ENCODE measurements at places on chromosomes 4 and X.
A peak's percentile ranks its signal among the peaks of the same experiment; 100 is the strongest.

DNA sequence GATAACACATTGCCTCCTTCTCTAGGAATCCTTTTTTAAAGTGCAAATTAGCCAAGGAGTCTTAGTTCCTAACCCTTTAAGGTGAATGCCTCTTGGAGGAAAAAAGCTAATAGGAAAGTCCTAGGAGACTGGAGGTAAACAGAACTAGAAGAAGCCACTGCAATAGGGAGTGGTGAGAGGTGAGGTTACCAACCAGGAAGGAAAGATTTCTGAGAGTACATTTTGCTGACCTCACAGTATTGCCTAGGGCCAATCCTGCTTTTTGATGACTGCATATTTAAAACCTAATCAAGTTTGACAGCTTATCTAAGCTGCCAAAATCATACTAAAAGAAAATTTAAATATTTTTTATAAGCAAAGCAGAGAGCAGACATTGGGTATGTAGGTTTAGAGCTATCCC, 7.3 kb upstream of the CUL4B start:
- DNase-seq = no peak
- no peak overlapping the region for H3K27ac ChIP-seq
- H3K4me1 ChIP-seq = peaks cover 8% of the 10 kb centered on the region
- H3K4me3 ChIP-seq = no peak overlapping the region
- H3K36me3 ChIP-seq = no peaks in the 10 kb centered on the region

- no peak overlapping the region for H3K4me3 ChIP-seq
- DNase-seq = peak; percentile 17
- H3K27me3 ChIP-seq = no peaks in the 10 kb centered on the region
- no peak overlapping the region for H3K27ac ChIP-seq
- peaks cover 37% of the 10 kb centered on the region for H3K4me1 ChIP-seq
Observed at GRCh38 chr4:152399246-152399645, 136.6 kb downstream of the FBXW7 start.

DNA sequence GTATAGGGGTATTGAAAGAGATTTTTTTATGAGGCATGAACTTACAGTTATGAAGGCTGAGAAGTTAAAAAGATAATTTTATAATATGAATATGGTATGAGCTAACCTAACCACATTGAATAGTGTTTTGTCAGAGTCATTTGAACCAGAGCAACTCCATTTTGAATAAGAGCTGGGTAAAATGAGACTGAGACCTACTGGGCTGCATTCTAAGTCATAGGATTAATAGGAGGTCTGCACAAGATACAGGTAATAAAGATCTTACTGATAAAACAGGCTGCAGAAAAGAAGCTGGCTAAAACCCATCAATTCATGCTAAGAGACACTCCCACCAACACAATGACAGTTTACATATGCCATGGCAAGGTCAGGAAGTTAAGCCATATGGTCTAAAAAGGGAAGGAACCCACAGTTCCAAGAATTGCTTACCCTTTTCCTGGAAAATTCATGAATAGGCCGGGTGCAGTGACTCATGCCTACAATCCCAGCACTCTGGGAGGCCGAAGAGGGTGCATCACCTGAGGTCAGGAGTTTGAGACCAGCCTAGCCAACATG, 209.2 kb downstream of the TECRL start:
- H3K36me3 ChIP-seq = no peaks in the 10 kb centered on the region
- DNase-seq = no peak
- H3K4me1 ChIP-seq = no peaks in the 10 kb centered on the region
- no peak overlapping the region for H3K4me3 ChIP-seq

GRCh38 chr4:84948056-84948455, 18.4 kb downstream of the WDFY3 start:
- peaks cover 3% of the 10 kb centered on the region for H3K27me3 ChIP-seq
- H3K27ac ChIP-seq = no peak overlapping the region
- no peak overlapping the region for H3K4me3 ChIP-seq
- H3K36me3 ChIP-seq = no peaks in the 10 kb centered on the region
- no peak for DNase-seq

- H3K4me1 ChIP-seq = no peaks in the 10 kb centered on the region
- DNase-seq = no peak
- H3K4me3 ChIP-seq = no peak overlapping the region
- peaks cover under 1% of the 10 kb centered on the region for H3K27me3 ChIP-seq
Observed at GRCh38 chr4:10267066-10267465, 150.5 kb upstream of the WDR1 start.

- H3K4me3 ChIP-seq = no peak overlapping the region
- H3K36me3 ChIP-seq = no peaks in the 10 kb centered on the region
- DNase-seq = no peak
- no peaks in the 10 kb centered on the region for H3K4me1 ChIP-seq
- no peaks in the 10 kb centered on the region for H3K27me3 ChIP-seq
Observed at GRCh38 chr4:40594261-40595178, 35.1 kb downstream of the RBM47 start.

DNA sequence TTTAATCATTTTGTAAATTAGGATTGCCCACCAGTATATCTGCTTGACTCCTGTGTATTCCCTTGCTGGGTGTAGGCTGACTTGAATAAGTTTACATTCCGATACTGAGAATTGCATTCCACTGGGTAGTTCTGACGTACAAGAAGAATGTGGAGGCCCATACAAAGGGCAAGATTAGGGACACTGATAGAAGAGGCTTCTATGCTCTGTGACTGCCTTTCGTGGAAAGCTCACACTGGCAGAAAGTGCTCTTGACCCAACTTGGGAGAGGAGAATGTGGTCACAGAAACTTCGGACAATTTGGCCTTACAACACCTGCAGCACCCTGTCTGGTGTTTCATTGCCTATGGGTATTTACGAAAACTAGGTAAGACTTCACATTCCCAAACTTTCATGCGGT, 126.3 kb downstream of the RAPGEF2 start:
- H3K27ac ChIP-seq = no peak overlapping the region
- no peak for DNase-seq
- peaks cover 9% of the 10 kb centered on the region for H3K4me1 ChIP-seq
- no peaks in the 10 kb centered on the region for H3K27me3 ChIP-seq
- no peak overlapping the region for H3K4me3 ChIP-seq

DNA sequence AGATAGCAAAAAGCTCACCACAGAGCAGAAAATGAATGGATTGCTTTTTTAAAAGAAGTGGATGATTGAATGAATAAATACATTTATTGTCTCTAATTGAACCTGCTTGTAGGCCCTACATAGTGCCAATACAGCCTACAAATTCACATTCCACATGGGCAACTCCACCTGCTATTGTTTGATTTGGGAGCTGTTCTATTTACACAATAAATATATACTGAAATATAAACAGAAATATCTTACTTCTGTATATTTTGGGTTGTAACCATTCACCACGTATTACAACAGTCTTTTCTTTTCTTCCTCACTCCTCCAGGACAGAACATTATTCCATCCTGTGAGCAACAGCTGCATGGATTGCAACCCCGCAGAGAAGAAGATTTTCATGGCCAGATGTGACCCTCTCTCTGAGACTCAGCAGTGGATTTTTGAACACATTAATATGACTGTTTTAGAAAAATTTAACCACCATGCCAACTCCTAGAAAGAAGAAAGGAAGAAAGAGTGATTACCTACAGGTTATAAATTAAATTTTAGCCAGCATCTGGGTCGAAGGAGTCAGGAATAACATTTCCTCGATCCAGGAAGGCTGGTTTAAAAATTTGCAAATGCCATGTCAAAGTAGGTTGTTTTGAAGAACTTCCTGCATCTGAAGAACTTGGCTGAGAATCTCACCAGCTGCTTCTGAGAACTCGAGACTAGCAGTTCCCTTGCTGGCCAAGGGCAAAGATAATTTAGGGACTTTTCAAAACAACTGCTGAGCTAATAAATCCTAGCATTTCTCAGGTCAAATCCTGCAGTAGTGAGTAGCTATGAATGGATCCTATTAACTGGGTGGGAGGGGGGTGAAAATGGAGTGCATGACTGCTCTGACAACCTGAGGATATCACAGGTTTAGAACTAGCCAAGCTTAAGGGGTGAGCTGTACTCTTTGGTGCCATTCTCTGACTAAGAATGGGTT, 128.7 kb upstream of the GALNT7 start:
- no peak for DNase-seq
- no peak overlapping the region for H3K27ac ChIP-seq
- H3K4me3 ChIP-seq = no peak overlapping the region
- H3K36me3 ChIP-seq = no peaks in the 10 kb centered on the region
- peaks cover 18% of the 10 kb centered on the region for H3K27me3 ChIP-seq

- H3K4me3 ChIP-seq = no peak overlapping the region
- no peak for DNase-seq
- H3K4me1 ChIP-seq = no peaks in the 10 kb centered on the region
- no peaks in the 10 kb centered on the region for H3K36me3 ChIP-seq
- H3K27me3 ChIP-seq = no peaks in the 10 kb centered on the region
Observed at GRCh38 chrX:85828771-85829170, 218.6 kb downstream of the CHM start.

DNA sequence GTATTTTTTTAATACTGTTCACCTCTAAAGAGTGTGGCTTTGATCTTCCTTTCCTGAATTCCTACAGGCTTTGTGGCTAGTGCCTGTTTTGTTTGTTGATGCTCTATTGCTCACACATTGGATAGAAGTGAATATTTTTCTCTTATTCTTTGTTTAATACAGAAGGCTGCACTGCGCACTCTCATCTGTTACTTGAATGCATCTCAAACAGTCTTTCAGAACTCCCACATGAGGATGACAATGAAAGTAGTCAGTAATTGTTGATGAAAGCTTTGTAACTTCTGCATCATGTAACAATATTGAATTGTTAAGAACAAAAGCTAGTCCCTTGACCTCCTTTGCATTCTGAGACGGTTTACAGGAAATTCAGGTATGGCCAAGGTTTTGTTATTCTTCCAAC, 29.1 kb upstream of the GALNT7 start:
- no peak for DNase-seq
- no peak overlapping the region for H3K4me3 ChIP-seq
- H3K4me1 ChIP-seq = no peaks in the 10 kb centered on the region
- H3K27ac ChIP-seq = no peak overlapping the region

GRCh38 chr4:147367891-147368290, 113.0 kb upstream of the EDNRA start:
- H3K4me1 ChIP-seq = no peaks in the 10 kb centered on the region
- no peak overlapping the region for H3K4me3 ChIP-seq
- H3K27ac ChIP-seq = no peak overlapping the region
- no peaks in the 10 kb centered on the region for H3K36me3 ChIP-seq
- no peaks in the 10 kb centered on the region for H3K27me3 ChIP-seq

DNA sequence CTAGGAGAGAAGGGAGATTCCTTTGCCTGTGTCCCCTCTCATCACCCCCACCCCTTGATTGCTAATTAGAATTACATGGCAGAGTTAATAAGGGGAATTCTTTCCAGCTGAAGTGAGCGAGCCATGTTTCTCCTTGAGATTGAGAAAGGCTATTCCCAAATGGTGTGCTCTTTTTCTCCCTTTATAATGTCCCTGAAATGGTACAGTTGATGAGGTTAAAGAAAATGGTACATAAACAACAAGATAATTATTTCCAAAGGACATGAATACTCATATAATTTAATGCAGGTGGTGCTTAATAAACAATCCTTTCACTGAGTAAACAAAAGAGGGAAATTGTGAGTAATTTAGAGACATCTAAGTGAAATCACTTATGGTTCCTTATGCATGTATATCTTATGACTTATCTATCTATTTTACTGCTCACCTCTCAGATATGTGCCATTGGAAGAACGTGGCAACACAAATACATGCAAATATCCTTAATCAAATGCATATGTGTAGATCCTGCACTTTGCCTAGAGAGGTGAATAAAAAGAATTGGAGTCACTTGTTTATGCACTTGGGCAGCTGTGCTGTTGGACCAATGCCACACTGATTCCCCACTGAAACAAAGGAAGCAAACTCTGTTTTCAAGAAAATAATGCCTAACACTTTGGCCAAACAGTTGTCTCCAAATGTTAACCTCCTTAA, 106.6 kb upstream of the WDR44 start:
- no peak overlapping the region for H3K4me3 ChIP-seq
- peaks cover 5% of the 10 kb centered on the region for H3K36me3 ChIP-seq
- H3K27me3 ChIP-seq = peaks cover 7% of the 10 kb centered on the region
- no peak overlapping the region for H3K27ac ChIP-seq

- H3K27ac ChIP-seq = peak overlapping the region; percentile 43
- DNase-seq = no peak
- no peaks in the 10 kb centered on the region for H3K4me1 ChIP-seq
- no peaks in the 10 kb centered on the region for H3K27me3 ChIP-seq
- peaks cover 22% of the 10 kb centered on the region for H3K36me3 ChIP-seq
Observed at GRCh38 chrX:65203545-65203944, 227.3 kb upstream of the ZC4H2 start.

DNA sequence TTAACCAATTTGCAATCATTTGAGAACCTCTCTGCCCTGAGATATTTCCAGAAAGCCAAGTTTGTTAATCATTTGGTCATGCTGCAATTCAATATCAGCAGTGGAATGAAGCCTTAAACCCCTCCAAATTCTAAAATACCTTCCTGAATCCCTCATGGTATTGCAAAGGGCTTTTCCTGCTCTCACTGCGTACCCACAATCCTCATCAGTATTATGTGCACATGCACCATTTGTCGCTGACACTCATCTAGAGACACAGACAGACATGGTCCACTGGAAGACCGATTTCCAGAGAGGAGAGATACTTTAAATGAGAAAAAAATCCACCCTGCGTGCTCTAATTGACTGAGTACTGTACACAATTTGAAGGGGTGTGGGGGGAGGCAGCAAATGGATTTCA, 104.4 kb downstream of the GPC3 start:
- no peaks in the 10 kb centered on the region for H3K36me3 ChIP-seq
- H3K27me3 ChIP-seq = no peaks in the 10 kb centered on the region
- DNase-seq = no peak
- H3K4me3 ChIP-seq = no peak overlapping the region
- no peak overlapping the region for H3K27ac ChIP-seq

DNA sequence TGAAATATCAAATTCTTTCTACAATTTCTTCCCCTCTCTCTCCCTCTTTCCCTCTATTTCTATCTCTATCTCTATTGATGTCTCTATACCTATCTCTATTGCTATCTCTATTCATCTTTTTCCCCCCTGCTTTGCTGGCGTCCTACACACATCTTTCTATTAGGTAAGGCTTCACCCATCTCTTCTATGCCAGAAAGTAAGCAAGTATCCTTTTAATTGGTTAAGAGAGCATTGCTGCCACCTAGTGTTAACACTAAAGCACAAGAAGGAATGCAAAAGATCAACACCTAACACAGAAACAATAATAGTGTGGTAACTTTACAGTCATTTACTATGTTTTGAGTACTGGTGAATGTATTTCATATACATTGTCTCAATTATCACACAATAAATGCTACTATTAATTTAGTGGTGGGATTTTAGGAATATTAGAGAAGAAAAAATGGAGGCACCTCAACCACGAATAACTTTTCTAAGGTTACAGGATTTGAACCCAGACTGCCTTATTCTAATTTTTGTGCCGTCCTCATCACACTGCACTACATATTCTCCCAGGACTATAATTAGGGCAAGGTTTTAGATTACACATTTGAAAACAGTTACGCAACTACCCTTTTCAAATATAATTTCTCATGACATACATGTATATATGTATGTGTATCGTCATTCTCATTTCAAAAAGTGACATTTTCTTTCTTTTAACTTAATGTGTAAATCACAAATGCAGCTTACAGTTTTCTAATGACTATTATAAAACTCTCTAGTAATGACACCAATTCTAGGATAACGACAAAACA, 3.7 kb upstream of the C4orf36 start:
- H3K4me3 ChIP-seq = no peak overlapping the region
- H3K27me3 ChIP-seq = peaks cover 14% of the 10 kb centered on the region
- no peak overlapping the region for H3K27ac ChIP-seq
- no peak for DNase-seq

GRCh38 chrX:103797691-103798090, 21.1 kb downstream of the PLP1 start:
- no peak overlapping the region for H3K4me3 ChIP-seq
- no peak overlapping the region for H3K27ac ChIP-seq
- H3K36me3 ChIP-seq = no peaks in the 10 kb centered on the region
